IPS-NIHi11 (cell line): ENCODE measurements at places on chromosomes 6 and 20.

- no peak for DNase-seq
Measured at GRCh38 chr6:165819394-165819793, 156.4 kb upstream of the PDE10A start.

GRCh38 chr6:41073203-41073967 lies 611 bp downstream of the NFYA start:
- DNase-seq: peak; percentile 88

DNA sequence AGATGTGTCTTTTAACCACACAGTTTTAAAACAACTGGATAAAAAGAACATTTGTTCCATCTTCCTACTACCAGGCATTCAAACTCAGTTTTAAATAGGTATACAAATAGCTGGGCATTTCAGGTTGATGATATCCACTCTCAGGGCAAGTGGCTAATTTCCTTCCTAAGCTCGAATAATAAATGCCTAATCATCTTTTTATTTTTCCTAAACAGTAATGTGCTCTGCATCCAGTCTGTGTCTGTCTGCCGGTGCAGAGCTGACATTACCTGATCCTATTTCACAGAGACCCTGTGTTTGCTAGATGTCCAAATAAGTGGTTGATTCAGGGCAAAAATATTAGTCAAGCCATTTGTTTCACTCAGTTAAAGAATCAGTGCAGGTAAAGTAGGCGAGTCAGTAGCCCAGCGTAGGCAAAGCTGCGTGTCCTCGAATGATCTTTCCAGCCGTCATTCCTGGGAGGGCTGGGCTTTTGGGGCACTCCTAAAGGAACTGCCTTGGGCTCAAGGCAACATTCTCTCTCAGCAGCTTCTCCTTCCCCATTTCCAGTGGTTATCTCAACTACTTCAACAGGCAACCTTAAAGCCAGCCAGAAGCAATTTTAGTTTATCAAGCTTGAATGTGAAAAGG lies 74.2 kb upstream of the BMP2 start:
- DNase-seq: no peak

GRCh38 chr20:24838546-24839535 lies 110.2 kb upstream of the CST7 start:
- no peak for DNase-seq

DNA sequence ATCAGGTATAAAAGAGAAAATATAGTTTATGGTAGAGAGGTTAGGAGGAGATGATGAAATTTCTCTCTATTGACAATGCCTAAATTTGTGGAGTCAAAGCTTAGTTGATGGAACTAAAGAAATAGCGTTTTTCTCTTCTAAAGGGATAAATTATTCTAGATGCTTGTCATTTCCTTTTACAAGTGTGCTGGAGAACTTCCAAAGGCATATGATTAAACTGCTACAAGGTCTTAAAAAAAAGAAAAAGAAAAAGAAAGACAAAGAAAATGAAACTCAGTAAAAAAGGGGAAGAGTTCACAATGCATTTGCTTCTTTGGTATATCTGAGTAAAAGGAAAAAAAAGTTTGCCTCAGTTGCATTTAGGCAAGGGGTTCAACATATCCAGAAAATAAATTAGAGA lies 499.8 kb upstream of the PTCHD4 start:
- DNase-seq: no peak

GRCh38 chr6:170137911-170138910 lies 152.7 kb downstream of the DLL1 start:
- DNase-seq: no peak

- DNase-seq: no peak
Measured at GRCh38 chr20:47286681-47287080, 69.8 kb downstream of the ZMYND8 start.

DNA sequence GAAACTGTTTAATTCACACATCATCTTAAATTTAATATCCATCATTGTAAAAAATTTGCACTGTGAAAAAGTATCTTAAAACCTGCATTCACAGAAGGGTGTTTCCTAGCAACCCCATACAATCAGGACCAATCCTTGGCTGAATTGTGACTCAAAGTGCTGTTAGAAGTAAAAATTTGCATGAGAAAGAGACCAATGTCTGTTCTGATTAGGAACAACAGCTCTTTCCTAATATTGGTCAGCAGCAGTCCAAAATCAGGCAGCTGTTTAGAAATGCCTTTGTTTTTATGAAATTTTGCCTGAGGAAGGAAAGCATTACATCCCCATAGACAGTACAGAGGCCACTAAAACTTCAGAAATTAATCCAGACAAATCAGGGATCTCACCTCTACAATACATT lies 987.0 kb downstream of the HACE1 start:
- peak; percentile 33 for DNase-seq

DNA sequence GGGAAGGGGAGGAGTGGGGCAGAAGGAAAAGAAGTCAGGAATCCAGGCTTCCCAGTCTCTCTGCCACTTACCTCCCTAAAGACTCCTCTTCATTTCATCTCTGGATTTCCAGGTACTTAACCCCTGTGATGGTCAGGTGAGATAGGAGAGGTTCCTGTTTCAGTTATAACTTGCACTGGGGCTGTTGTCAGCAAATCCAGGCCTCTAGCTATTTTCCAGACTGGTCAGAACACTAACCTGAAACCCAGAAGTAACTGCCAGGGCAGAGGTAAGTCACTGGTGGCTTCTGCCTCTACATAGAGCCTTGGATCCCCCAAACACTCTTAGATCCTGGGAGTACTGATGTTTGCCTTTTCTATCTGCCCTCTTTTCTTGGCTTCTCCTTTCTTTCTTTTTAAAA lies 233.5 kb upstream of the TAB2 start:
- DNase-seq: no peak

DNA sequence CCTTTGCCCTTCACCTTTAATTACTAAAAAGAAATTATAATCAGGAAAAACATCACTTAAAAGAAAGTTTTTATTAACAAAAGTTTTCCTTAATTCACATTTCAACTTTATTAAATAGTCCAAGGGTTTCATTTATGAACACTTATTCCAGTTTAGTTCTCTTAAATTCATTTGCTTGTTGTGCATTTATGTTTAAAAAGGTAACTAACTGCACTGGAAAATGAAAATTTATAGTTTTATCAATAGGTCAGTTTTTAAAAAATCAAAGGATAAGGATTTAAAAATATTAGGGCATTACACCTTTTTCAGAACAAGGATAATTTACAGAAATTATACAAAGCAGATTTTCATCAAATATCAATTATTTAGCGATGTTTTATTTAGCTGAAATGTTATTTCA lies 958 bp upstream of the ATP5F1E start:
- no peak for DNase-seq

- DNase-seq: peak; percentile 70
Measured at GRCh38 chr6:14211562-14211942, 94.0 kb downstream of the CD83 start.

DNA sequence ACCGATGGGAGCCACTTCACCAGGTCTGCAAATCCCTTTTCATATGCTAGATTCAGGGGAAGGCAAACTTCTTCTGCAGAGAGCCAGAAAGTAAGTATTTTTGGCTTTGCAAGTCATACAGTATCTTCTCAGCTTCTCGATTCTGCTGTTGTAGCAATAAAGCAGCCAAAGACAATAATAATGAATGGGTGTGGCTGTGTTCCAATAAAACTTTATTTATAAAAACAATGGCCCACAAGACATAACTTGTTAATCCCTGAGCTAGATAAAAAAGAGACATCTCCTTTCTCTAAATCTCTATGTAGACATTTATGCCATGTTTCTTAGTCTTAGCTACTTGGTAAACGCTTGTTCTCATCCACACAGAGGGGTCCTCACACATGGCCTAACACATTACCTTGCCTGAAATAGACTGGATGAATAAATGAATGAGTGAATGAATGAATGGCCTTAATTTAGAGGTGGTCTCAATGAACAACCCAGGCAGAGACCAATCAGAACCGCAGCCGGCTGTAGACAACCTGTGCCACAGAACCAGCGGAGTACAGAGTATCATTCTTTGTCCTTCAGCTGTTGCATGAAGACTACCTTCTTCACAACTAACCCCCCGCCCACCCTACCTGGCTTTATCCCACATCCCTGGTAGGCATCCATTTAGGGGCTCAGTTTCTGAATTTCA lies 13.5 kb upstream of the PREX1 start:
- no peak for DNase-seq

DNA sequence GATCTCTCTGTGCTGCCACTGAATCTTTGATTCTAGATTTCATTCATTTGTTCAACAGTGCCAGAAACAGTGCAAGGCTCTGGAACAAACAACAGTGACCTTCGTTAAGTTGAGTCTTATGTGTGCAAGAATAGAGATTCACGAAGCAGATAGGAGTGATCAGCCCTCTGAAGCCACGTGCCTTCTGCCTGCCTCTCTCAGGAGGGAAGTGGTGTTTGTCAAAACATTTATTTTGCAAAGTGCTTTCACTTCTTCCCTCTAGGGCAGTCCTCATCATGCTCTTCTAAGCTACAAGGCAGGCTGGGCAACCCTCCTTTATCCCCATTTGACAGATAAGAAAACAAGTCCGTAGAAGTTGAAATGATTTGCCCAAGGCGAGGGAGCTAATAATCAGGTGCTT lies 204.3 kb downstream of the TFAP2C start:
- DNase-seq: no peak

DNA sequence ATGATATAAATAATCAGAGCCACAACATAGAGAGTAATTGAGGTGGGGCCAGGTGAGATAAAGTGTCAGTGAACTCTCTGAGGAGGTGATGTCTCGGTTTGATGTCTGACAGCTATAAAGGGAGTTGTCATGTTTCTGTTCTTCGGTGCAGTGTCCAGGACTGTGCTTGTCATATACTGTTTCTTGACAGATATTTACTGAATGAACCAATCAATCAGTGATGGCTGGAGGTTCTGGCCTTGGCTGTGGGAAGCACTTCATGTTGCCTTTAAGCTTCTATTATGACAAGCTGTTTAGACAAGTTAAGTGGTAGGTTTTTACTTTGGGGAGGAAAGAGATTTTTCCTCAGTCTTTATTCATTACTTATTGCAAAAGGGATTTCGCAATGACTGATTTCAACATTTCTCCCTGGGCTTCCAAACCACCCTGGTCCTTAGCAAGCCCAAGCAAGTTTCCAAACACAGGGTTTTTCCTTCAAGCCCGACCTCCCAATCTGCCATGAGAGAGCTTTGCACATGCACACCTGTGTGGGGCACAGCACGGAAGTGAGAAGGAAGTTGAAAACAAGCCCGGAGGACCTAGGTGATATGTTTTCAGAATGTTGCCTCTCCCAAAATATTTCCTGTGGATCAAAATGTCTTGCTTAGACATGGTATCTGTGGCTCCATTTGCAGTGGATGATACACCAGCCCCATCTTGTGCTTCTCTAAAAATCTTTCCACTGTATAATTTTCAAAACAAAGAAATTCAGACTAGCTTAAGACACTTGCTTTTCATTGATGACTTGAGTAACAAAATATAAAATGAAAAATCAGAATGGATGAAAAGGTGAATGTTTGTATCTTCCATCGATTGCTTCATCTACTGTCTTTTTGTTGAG lies 567.3 kb upstream of the BTBD3 start:
- DNase-seq: no peak

- DNase-seq: peak; percentile 65
Measured at GRCh38 chr6:52325695-52326471, 36.1 kb upstream of the PAQR8 start.

- no peak for DNase-seq
Measured at GRCh38 chr6:128483472-128484135, 36.8 kb downstream of the PTPRK start.

DNA sequence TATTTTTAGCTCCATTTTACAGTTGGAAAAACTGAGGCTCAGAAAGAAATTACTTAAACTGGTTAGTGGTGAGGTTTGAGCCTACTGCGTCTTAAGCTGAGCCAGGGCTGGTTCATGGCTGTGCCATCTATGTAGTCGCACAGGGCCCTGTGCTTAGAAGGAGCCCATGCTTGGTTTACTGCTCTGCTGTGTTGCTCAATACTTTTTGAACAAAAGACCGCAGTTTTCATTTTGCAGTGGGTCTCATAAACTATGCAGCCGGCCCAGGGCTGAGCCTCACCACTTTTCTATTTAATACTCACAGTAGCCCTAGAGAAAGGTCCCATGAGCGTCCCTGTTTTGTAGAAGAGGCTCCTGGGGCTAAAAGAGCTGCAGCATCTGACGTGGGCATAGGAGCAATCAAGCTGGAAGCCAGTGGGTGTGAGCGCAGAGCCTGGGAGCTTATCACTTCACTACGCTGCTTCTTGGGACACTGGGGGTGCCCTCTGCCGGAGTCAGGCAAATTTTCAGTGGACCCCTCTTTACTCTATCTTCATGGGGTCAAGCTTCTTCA lies 501 bp downstream of the SIRPB2 start:
- DNase-seq: no peak

DNA sequence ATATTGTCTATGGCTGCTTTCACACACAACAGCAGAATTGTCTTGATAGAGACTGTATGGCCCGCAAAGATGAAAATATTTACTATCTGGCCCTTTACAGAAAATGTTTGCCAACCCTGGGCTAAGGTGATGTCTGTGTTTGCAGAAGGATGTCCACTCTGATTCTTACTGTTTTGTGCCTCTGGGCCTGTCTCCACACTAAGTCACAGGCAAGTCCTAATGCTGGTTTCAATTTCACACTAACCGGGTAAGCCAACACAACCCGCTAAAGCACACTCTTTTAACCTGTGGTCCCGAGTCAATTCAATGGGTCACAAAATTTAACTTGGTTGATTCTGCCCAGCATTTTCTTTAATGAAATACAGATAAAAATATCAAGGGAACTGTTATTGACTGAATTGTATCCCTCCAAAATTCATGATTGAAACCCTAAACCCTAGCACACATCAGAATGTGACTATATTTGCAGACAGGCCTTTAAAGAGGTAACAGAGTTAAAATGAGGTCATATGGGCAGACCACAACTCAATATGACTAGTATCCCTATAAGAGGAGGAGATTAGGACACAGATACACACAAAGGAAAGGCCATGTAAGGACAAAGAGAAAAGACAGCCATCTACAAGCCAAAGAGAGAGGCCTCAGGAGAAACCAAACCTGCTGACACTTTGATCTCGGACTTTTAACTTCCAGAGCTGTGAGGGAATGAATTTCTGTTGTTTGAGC lies 78.4 kb downstream of the FYN start:
- DNase-seq: no peak

DNA sequence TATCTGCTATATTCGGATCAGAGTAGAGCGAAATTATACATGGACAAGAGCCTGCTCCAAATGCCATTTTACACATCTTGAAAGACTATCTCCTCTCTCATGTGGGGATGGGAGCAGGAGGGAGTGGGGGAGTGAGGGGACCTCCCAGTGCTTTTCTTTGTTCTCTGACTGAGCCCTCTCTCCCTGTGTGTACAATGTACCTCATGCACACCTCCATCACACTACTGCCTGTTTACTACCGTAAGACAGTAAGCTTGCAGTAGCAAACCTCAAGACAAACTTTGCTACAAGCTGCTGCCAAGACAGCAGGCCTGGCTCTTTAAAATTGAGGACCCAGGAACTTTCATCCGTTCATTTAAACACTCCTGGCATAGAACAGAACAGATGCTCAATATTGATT lies 7.2 kb downstream of the NHSL1 start:
- no peak for DNase-seq
